HFFc6 (cell line): ENCODE measurements at places on chromosomes 6 and 20.

DNA sequence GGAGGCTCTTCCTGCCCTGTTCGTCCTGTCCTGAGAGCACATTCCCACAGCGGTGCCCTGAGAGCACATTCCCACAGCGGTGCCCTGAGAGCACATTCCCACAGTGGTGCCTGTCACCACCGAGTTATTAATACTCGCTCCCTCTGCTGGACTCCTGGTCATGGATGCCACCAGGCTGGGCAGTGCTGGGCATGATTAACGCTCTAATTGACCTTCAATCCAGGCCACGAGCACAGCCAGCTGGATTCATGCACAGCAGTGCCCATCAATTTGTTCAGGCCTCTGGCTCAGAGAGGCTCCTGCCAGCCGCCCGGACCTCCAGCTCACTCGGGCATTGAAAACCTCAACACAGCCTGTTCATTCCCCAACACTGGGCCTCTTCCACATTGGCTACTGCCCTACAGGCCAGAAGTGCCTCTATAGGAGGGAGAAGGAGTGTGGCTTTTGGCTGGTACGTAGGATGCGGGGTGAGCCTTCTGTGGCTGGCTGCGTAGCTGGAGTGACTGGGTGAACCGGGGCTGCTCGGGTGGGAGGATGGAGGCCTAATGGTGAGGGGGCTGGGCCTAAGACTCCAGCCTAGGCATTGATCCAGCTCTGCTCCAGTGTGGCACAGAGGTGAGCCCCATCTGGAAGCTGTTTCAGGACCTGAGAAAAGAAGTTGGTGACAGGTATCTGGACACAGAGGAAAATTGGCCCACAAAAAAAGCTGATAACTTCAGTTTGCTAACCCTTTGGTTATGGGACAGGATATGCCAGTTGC, 9.3 kb downstream of the IP6K3 start:
- no peak for DNase-seq

- DNase-seq = no peak
Measured at GRCh38 chr6:168121303-168121665, 42.3 kb upstream of the FRMD1 start.

DNA sequence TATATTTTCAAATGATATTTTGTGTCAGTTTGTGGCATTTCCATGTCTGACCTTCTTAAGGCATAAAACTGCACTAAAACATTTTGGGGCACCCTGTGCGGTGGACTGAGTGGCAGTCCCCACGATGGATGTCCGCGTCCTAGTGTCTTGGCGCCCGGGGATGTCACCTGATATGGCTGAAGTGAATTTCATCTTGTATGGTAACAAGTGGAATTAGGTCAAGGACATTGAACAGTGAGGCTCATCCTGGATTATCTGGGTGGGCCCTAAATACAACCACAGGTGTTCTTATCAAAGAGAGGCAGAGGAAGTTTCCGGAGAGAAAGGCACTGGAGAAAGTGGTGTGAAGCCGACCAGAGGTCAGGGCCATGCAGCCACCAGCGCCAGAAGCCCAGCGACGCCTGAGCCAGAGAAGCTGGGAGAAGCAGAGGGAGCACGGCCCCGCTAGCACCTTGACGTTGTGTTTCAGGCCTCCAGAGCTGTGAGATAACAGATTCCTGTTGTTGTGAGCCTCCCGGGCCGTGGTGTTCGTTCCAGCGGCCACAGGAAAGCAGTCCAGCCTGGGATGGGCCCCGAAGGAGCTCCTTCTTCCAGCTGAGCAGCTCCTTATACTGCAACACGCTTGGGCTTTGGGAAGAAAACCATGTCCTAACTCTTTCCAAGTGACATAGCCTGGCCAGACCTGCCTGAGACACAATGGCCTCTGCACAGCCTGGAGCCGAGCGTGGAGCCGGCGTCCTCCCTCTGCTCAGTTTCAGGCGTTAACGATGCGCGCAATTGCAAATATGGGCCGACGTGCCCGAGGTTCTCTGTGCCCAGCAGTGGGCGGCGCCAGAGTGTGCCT, 22.5 kb downstream of the THBS2 start:
- no peak for DNase-seq

DNA sequence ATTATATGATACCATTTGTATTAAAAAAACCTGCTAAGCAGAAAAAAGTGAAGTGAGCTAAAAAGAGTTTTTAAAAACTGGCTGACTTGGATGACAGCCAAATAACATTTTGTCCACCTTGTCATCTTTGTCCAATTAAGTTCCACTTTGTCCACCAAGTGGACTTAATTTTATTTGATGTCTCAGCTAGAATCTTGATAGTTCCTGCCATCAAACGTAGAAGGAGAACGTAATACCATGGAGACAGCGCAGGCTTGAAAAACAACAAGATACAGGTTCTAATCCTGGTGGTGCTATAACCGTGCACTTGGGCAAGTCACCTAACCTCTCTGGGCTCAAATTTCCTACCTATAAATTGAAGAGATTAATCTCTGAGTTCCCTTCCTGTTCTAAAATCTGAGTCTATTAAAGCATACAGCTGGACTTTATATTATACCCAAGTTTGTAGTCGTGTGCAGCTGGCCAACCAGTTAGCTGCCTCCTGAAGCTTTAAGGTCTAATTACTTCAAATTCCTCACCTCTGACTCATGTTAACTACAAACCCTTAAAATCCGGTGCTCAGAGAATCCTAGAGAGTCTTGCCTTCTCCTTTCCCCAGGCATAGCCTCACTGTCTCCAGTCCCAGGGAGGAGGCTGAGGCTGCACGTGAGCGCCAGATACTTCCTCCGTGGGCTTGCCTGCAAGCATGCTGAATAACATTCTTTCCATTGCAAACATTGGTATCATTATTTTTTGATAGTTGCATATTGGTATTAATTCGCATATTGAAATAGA, 16.8 kb downstream of the TMEM244 start:
- peak; percentile 87 for DNase-seq
